Right ventricle myocardium superior (tissue), 1 donor: ENCODE measurements at places on chromosomes 2 and 18.

- DNase-seq = no peak
These were observed 578.7 kb upstream of the NETO1 start for GRCh38 chr18:73446502-73446901.

- DNase-seq = no peak
These were observed 227.8 kb downstream of the ACKR3 start for GRCh38 chr2:236797411-236797810.

DNA sequence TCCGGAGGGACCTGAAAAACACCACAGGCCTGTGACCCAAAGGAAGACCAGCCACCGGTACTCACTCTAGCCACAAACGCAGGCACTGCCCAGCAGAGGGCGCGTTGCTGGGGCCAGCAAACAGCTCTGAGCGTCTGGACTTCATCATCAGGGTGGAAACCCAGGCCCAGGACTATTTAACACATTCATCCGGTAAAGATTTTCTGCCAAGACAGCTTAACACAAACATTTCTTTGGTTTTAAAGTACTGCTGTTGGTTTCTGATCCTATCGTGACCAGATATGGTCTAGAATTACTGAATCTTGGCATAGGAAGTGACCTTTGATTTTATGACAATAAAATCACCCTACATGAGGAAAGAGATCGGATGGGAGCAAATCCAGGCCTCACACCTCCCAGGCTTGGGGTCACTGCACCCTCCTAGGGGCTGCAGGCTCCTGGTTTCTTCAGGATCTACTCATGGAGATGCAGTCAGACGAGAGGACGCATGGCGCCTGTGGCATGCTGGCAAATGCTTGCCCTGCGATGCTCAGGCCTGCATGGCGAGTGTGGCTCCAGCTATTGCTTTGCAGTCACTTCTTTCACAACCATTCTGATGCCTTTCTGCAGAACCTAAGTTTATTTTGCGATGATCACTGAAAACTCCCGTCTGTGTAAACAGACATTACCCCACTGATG lies 130.4 kb downstream of the COL4A4 start:
- DNase-seq = peak; percentile 49

- no peak for DNase-seq
These were observed 344.4 kb upstream of the SLC39A10 start for GRCh38 chr2:195312662-195313061.

DNA sequence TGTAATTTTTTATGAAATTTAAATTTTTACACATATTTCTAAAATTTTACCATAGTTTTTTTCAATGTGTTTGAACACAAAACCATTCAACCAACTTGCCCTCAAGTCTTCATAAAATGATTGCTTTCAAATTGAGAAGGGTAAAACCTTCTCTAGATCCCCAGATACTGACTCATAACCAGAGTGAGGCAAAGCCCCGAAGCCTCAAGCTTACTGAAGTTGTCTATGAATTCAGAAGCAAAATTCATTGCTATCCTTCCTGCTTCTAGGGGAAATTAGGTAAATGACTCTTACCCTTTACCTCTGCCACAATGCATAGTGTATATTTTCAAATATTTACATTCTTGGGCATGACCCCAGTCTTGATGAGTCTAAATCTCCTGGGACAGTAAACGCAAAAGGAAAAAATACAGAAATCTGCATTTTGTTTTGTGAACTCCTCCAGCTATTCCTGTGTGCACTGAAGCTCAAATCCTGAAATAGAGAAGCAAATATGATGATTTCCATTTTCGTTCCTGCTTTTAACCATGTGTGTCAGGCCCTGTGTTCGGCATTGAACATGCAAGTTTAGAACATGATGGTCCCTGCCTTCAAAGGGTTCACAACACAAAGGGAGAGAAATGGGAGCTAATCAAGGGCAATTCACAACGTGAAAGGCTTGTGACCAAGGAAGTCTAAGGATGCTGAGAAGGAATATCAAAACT lies 246.3 kb downstream of the SUCLG1 start:
- no peak for DNase-seq

DNA sequence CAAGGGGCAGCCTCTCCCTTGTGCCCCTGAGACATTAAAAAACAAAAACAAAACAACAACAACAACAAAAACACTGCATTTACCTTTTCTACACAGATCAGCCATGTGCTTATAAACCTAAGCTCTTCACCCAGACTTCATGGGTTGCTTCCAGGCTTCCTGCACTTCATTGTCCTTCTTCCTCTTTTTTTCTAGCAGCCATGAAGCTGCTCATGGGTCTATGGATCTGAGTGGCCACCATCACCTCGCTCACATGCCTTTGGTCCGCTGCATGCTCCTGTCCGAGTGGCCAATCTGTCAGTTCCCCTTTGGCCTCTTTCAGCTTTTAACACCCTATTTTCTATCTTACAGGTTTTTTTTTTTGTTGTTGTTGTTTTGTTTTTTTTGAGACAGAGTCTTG lies 9.0 kb upstream of the TET3 start:
- no peak for DNase-seq

DNA sequence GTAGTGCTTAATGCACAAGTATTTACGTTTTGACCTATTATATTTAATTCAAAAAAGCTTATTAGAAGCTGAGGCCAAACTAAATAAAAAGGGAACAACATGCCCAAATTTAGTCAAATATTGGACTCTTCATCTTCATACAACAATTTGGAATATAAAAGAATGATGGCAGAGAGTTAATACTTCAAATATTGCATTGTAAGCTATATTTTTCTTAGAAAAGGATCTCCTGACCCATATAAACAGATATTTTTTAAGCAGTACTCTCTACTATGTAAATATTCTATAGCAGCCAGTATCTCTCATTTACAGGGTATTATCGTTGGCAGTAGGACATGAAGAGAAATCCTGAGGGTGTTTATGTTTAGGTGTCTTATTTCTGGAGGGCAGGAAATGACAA lies 531.2 kb downstream of the NYAP2 start:
- DNase-seq = no peak

- no peak for DNase-seq
These were observed 43.0 kb downstream of the FIGN start for GRCh38 chr2:163692611-163693482.

GRCh38 chr2:200419325-200419724 lies 90.5 kb downstream of the KCTD18 start:
- no peak for DNase-seq

GRCh38 chr2:178211943-178212342 lies 17.6 kb downstream of the OSBPL6 start:
- no peak for DNase-seq

- DNase-seq = no peak
These were observed 51.5 kb upstream of the NXPH2 start for GRCh38 chr2:138831691-138832090.

- no peak for DNase-seq
These were observed 56.4 kb upstream of the SEC11C start for GRCh38 chr18:59083136-59083818.

DNA sequence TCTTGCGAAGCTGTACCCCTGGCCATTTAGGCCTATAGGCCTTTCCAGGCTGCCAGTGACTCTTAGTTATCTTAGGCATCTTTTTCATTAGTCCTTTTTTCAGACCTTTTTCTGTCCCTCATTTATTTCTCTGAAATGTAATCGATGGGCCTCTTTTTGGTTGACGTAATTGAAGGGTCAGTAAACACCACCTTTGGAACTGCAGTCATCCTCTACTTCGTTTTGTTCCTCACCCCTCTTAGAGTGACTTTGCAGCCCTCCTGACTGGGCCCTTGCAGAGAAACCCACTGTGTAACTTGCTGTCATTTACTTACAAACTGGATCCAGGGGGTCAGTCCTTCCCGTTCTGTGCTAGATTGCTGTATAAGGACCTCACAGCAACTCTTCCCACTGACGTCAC lies 23.2 kb downstream of the CENPO start:
- no peak for DNase-seq

DNA sequence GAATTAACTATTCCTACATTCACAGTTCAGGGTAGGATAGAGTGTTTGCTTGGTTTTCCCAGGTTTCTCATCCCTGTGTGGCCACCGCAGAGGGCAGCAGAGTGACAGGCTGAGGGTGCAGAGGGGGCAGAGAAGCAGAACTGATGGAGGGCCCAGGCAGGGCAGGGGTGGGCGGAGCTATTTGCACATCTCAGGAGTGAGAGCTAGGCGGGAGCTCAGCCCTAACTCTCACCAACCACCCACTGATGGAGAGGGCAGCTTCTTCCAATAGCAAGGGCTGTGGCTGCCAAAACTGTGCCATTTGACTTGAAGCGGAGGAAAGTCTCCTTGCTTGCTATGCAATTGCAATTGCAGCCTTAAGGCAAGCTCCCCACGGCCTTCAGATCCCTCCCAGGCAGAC lies 12.0 kb upstream of the DARS1 start:
- no peak for DNase-seq

DNA sequence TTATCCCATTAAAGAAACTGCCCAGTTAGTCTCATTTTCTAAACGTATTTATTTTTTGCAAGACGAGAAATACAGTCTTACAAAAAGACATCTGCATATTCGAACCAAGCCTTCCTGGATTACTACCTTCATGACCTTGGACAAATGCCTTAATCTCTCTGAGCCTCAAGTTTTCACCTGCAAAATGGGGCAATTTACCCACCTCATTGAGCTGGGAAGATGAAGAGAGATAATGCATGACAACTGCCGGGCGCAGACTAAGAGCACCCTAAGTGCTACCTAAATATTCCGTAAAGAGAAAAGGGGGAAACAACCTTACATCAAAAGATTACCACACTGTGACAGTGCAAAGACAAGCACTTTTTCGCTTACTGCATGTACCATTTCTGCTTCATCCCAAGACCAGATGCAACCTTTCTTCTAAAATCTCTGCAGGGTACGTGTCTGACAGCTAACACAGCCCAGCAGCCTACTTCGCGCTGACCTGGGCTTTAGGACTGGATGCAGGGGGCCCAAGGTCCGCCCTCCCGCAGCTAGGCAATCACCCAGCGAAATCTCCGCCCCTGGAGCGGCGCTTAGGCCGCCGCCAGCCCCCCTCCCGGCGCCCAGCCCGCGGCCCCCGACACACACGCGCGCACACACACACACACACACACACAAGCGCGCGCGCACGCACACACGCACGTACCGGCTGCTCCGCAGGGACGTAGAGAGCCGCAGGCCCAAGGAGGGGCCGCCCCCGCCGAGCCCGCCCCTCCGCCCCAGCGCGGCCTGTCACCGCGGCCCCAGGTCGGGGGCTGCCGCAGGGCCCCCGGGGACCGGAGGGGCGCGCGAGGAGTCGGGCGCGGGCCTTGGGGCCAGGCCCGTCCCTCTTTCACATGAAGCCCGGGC lies 766 bp downstream of the MAP3K2 start:
- peak; percentile 89 for DNase-seq

- no peak for DNase-seq
These were observed 891.1 kb downstream of the CPS1 start for GRCh38 chr2:211447548-211447947.

DNA sequence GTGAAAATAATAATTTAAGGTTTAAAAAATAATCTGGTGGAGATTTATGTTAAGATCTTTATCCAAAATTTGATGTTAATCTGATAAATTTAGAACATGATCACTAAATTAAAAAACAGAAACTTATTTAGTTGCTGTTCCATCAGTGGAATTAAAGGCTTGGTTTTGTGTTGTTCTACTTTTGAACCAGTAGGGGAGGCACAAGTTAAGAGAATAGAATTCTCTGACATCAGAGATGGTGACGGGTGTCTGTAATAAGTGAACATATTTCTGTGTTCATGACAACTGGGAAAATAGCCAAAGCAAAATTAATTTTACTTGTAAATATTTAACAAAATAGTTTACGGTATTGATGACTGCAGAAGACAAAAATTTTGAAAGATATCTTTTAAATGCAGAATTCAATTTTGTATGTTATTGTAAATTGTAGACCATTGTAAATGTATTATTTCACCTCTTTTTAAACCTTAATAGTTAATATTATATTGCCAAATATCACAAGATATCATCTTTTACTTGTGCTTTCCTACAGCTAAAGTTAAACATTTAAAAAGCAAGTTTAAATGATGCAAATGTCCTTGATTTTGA lies 106.0 kb downstream of the UBR3 start:
- no peak for DNase-seq

DNA sequence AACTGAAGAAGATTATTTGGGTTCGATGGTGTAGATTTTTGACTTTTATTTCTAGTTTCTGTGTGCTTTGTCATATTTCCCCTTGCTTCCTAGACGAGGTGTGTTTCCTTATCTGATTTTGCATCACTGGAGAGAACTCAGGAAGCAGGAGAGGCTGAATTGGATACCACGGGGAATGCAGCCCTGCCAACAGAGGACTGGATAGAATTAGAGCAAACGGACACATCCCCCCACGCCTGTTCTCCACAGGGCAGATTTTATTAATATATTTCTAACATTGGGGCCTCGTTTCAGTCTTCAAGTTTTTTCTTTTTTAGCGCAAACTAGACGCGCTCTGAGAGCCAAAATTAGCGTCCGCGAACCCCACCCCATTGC lies 678 bp upstream of the VAPA start:
- DNase-seq = no peak

GRCh38 chr18:12233378-12233777 lies 20.8 kb upstream of the CIDEA start:
- DNase-seq = no peak

DNA sequence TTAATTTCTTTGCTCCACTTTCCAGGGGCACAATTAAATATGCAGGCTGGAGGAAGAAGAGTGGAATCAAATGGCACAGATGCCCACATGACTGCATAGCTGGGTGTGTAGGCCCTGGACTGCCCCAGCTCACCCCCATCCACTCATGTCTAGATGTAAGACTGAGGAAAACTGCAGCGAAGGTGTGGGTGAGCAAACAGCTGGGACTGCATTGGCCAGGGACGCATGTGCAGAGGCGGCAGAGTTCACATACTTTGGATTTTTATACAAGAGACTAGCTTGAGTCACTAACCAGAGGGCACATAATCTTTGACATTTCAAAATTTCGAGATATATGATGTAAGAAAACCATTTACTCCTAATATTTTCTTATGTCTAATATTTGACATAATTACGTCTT lies 60.1 kb downstream of the SPIRE1 start:
- DNase-seq = no peak

GRCh38 chr2:108920686-108921085 lies 68.3 kb downstream of the EDAR start:
- DNase-seq = no peak

DNA sequence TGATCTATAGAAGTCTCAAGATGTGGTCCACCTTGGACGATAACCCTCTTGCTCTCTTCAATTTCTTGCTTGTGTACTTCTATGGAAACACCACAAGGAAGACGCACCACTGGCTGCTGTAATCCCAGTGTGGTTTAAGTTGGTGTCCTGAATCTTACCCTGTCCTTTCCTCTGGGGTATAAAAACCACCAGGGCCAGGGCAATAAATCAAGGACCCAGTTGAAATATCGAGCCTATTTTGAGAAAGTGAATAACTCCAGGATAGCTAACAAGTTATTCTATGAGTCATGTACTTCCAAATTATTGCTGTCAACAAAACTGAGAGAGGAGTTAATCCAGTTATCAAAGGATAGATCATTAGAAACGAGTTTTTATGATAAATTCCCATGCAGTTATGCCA lies 137.0 kb downstream of the RND3 start:
- no peak for DNase-seq

DNA sequence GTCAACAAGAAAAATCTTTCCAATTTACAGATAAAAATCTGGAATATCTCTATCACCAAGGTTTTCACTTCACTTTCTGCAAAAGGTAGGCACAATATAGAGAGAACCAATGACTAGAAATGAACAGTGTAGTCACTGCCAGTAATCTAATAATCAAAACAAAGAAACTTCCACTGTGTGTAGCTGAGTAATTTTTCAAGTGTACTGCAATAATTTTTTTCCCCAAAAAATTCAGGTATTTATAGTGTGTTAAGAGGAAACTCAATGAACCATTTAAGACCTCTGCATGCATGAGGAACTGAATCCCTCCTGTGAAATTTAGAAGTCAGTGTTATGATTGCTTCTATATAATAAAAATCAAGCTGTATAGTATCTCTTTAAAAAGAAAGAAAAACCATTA lies 121.8 kb downstream of the MEMO1 start:
- DNase-seq = no peak
